NCI-H226 (cell line): ENCODE measurements at places on chromosomes 5 and 9.

GRCh38 chr5:159907689-159908590 lies 8.3 kb upstream of the ADRA1B start:
- peak; percentile 31 for DNase-seq

GRCh38 chr5:133792655-133793054 lies 175.8 kb downstream of the C5orf15 start:
- no peak for DNase-seq

DNA sequence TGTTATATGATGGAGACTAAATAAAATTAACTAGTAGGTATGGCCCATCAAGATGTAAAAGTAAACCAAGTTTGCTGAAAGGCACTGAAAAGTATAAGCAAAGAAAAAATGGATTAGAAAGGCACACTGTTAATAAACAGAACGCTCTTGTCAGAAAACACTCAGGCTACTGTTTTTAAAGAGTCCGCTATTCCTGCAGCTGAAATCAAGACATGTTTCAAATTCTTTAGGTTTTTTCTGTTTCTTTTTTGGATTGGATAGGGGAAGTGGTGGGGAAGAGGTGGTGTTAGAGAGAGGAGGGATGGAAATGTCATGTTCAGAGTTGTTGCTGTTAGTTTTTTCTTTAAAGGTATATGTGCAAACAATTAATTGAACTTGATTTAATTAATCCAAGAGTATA lies 17.5 kb downstream of the OSTF1 start:
- no peak for DNase-seq

GRCh38 chr5:125103459-125103858 lies 357.0 kb upstream of the ZNF608 start:
- no peak for DNase-seq

DNA sequence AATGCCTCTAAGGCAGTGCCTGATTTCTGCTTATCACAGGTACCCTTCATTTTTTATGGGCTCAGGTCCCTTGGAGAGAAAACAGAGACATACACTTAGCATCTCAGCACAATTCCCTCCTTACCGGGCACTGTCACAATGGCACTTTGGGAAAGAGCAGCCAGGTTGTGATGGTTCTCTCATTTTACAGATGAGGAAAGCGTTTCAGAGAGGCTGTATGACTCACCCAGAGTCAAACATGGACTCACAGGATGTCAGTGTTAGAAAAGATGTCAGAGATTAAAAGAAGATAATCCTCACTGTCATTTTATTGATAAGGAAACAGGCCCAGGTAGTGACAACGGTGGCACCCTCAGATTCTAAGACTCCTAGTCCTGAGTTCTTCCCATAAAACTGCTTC lies 12.0 kb upstream of the SLC31A2 start:
- DNase-seq: no peak

GRCh38 chr9:34524349-34524748 lies 1.6 kb upstream of the ENHO start:
- no peak for DNase-seq

- DNase-seq: no peak
These were observed 158.2 kb downstream of the DENND1A start for GRCh38 chr9:123771690-123772089.

GRCh38 chr5:132718544-132719312 lies 18.6 kb downstream of the KIF3A start:
- no peak for DNase-seq

DNA sequence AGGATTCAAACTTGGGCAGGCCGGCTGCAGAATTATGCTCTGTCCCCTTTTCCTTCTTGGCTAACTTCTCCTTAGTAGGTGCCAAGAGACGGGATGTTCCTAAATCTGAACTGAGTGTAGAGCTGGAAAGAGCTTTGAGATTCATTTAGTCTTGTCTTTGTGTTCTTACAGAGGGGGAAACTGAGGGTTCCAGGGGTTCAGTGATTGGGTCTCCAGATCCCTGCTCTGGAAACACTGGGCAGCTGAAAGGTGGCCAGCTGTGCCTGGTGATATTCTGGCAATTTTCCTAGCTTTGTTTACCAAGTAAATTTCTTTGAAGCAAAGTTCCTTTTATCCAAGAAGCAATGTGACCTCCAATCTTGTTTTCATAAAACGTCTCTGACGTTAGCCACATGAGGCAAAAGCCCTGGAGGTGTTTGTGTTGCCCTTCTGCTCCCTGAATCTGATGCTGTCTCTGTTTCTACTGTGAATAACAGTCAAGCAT lies 288.7 kb downstream of the ZSWIM6 start:
- DNase-seq: no peak

DNA sequence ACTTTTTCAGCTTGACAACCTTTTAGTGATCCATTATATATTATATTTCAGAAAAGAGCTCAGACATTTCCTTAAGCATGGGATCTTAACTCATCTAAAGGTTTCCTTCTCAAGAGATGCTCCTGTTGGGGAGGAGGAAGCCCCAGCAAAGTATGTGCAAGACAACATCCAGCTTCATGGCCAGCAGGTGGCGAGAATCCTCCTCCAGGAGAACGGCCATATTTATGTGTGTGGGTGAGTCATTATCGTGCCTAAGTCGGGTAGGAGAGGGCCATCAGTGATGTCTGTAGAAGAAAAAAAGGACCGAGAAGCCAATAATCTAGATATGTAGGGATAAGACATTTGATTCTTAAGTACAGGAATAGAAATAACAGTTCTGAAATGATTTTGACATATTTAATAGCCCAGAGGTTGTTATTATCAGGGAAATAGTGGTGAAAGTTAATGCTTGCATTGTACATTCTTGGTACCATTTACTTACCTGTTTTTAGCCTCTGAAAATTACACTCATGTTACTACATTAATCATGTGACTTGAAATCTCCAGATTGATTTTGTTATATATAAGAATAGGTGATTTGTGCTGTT lies 28.2 kb downstream of the MTRR start:
- DNase-seq: peak; percentile 53

GRCh38 chr9:125784286-125785049 lies 37.3 kb downstream of the PBX3 start:
- DNase-seq: no peak

- no peak for DNase-seq
These were observed 320.3 kb downstream of the ARHGEF28 start for GRCh38 chr5:73946278-73946677.

- DNase-seq: no peak
These were observed 59.8 kb upstream of the RXRA start for GRCh38 chr9:134266418-134266817.

GRCh38 chr9:38333047-38333446 lies 59.5 kb upstream of the ALDH1B1 start:
- DNase-seq: no peak

- no peak for DNase-seq
These were observed 335.7 kb downstream of the NSG2 start for GRCh38 chr5:174381241-174381640.

GRCh38 chr9:72718503-72718902 lies 197.1 kb downstream of the TMC1 start:
- no peak for DNase-seq

DNA sequence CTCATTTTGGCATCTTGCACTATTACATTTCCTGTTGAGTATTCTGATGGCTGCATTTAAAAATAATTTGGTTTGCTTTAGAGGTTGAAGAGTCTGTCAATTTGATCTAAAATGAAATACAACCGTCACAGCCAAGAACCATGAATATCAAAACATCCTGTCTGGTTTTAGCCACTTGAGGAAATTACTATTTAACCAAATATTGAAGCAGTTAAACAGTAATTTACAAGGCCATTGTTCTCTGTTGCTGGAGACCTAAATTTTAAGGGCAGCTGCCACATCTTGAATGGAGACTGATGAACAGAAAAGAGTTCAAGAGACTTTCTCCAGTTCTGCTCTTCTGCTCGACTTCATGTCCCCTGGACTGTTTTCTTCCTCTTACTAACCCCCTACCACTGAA lies 549.4 kb downstream of the LRRC70 start:
- DNase-seq: no peak

DNA sequence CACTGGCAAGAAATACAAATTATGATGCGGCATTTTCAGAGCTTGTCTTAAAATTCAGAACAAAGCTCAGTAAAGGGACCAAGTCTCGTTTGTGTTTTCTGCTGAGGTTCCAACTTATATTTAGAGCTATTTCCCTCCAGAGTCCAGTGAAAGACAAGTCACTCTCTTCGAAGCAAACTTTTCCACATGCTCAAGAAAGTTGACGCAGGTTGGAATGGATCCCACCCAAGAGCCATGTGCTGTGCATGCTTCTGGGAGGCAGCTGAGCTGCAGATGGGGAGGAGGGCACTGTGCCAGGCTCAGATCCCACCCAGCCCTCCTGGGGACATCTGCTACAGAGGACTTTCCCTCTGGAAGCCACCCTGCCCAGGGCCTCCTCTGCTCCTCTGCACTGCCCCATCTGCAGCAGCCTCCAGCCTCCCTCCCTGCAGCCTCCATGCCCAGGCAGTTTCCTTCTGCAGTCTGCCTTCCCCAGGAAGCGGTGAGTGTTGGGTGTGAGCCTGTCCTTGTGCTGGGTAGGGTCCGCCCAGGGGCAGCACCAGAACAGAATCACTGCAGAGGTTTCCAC lies 75.3 kb downstream of the COL23A1 start:
- DNase-seq: no peak

DNA sequence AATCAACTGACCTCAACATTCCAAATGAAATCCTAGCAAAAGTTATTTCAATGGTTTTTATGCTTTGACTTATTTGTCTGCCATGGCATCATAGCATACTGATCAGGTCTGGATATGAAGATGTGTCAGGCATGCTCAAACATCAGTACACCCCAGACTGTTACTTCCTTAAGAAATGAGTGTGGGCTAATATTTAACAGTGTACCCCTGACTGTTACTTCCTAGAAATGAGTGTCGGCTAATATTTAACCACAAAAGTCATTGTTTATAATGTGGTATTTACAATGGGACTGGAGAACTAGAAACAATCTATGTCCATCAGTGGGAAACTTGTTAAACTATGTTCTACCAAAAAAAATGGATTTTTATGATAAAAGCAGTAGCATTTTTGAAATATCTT lies 38.1 kb upstream of the HNRNPA0 start:
- no peak for DNase-seq

DNA sequence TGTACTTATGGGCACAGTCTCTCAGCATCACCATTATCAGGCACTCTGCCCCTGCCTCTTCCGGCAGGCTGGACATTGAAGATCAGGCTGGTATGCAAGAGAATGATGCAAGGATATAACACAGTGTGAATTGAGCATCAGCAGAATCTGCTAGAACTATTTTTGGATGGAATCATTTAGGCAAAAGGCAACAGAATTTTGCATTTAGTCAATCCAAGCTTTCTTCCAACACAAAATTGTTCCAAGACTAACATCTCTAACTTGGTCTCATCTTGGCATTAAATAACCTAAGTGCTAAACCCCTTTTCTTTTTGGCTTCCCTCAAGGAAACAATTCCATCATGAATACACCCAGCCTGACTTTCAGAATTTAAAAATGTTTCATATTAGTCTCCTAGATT lies 339.9 kb downstream of the PRELID2 start:
- no peak for DNase-seq

GRCh38 chr5:149061341-149061740 lies 1.5 kb downstream of the SH3TC2 start:
- DNase-seq: no peak

GRCh38 chr9:90301277-90301653 lies 341.4 kb downstream of the DIRAS2 start:
- peak; percentile 94 for DNase-seq

DNA sequence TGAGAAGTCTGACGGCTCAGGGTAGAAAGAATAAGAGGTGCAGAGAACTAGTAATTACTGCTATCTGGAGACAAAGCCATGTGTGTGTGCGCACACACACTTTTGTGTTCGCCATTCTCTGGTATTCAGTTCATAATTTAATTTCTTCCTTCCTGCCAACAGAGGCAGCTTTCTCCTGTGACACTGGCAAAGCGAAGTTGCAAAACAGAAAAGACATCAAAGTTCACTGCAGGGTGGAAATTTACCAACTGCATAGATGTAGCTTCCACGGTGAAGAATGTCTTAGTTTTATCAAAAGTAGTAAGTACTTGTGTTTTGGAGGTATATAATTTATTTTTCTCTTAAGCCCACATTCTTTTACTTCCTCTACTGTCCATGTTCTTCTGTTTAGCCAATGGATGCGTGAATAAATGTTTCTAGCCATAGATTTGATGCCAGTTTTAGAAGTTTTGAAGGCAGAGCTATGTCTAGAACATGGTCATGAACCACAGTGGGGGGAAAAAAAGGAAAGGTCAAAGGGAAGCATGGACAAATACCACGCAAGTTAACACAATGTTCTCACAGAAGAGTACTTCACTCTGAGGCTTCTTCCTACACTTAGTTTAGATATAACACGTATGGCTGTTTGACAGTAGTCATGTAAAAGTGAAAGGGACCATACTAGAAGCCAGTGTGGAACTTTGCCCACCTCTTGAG lies 536.5 kb upstream of the GRIA1 start:
- no peak for DNase-seq

- no peak for DNase-seq
These were observed 140.6 kb upstream of the PRLR start for GRCh38 chr5:35370871-35371270.

DNA sequence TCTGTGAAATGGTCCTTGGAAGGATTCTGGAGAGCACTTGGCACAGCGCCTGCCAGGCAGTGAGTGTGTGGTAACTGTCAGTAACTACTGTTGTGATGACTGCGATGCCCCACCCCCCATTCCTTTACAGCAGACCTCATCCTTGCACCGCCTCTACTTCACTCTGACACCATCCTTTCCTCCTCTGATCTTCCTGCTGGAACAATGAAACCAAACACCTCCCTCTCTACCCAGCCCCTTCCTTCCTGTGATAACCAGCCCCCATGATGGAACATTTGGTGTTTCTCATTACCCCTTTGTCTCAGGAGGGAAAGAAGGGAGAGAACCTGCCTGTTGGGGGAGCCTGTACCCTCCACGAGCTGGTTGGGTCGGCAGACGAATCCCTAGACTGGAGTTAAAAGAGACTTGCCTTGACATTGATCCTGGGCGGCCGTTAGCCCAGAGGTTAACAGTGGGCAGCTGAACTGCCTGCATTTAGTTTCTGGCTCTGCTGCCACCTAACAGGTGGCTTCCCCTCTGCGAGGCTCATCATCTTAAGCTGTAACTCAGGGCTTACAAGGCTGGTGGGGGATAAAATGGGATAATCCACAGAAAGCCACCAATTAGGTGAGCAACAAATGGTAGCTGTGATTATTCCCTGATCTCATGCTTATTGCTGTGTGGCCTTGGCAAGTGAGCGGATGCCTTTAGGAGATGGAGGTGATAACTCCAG lies 34.2 kb upstream of the GRPEL2 start:
- peak; percentile 59 for DNase-seq

- no peak for DNase-seq
These were observed 1.3 kb upstream of the IL3 start for GRCh38 chr5:132059043-132059695.

DNA sequence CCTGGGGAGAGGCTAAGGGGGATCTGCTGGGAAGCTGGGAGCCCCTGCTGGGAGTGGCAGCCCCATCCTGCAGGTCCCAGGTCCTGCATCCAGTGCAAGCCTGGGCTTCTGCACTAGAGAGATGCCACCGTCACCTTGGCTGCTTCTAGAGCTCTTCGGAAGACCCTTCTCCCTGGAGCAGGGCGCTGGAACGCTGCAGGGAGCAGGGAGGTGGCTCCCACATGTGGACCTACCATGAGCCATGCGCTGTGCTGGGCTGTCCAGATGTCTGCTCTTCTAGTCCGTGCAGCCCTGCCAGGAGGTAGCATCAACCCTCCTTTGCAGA lies 90.9 kb upstream of the PHYKPL start:
- DNase-seq: no peak

- DNase-seq: no peak
These were observed 54.3 kb downstream of the MEGF10 start for GRCh38 chr5:127344931-127345330.
